SHP77 (cell line): ENCODE measurements at places on chromosomes 6 and 20.

GRCh38 chr6:151209071-151209831 lies 30.5 kb upstream of the AKAP12 start:
- peak; percentile 11 for DNase-seq

DNA sequence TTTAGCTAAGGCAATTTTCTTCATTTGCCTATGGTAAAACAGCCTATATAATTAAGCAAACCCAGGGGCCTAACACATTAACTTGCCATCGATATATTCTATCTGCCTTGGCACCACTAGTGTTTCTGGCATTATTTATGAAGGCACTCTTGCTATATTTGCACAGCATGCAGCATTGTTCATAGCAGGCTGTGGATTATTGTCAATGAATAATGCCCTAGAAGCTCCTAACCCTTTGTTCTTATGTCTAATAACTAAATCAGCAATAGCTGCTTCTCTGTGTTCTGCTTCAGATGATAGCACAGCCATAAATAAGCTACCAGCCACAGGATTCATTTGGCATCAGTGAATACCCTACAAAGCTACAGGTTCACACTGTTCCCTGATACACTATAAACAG lies 254.8 kb upstream of the STXBP5 start:
- DNase-seq, result no peak

DNA sequence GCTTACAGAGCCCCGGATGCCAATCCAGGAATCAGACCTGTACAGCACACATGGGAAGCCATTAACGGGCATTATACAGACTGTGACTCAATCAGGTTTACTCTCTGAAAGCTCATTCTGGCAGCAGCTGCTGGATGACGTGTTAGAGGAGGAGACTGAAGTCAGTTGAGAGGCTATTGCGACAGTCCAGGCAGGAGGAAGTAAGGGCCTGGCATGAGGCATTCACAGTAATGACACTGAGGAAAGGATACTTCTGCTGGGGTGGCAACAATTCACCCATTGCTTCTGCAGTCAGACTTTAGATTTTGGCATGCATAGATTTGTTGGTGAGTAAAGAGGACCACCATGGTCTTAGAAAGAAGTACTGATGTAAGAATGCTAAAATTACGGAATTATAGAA lies 151.0 kb upstream of the HEY2 start:
- peak; percentile 98 for DNase-seq

DNA sequence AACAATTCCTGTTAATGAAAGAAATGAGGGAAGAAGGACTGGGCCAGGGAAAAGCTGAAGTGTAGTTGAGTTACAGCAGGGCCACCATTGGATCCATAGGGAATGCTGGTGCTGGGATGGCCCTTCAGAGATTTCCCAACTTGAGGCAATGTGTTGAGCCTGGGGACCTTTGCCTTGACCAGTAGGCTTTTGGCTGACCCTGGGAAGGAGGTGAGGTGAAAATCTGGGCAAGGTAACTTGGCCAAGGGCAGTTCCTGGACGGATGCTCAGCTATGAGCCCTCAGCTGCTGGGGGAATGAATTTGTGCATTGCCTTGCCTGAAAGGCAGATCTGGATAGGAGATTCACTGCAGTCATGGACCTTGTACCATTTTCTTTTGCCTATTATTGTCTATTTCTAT lies 20.4 kb downstream of the UTRN start:
- no peak for DNase-seq

GRCh38 chr6:52209770-52210169 lies 23.6 kb downstream of the IL17A start:
- DNase-seq, result no peak

DNA sequence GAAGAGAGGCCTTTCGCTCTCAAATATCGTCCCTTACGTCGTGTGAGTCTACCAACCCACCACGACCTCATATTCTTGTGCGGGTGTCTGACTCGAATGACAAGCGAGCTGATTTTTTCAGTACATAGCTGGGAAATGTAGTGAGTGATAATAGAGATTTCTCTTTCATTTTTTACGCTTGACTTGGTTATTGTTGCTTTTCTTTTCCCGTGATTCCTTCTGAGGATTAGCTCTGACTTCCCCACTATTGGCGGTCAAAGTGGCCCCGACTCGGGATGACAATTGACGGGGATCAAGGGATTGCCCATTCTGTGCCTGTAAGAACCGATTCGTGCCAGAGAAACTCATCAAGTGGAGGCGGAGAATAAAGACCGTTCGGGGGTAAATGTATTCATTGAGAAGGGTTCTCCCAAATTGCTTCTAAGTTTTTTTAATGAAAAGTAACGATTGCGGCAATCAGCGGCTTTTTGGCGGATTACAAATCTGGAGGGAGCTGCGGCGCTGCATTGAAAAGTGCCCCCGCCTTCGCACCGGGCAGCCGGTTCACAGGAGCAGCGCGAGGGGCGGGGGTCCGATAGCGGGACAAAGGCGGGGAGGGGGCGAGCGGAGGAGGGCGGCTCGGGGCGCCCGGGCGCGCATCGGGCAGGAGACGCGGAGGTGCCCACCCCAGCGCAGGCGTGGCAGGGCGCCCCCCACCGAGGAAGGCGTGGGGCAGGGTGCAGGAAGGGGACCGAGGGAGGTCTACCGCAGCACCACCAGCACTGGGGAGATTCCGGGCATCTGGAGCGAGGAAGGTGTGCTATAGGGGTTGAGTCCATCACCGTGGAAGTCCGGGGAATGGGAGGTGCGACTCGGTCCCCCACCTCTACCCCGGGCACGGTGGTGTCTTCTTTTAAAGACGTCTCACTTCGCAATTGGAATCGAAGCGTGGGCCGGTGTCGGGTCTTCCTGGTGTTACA lies 44.5 kb upstream of the OSTM1 start:
- no peak for DNase-seq

DNA sequence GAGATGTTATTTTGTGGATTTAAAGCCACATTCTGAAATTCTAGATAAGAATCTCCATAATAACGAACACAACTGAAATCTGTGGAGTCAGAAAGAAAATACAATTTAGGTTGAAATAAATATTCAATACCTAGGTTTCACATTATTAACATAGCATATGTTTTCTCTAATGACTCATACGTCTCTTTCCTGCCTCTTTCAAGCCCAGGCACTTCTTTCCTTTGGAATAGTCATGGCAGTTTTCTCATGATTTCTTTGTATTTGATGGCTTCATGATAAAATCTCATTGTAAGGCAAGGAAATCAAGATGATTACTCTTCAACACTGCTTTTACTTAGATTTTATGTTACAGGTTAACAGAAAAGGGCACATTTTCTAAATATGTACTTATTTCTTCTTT lies 803.7 kb downstream of the PHF3 start:
- DNase-seq, result no peak

GRCh38 chr20:58906894-58907293 lies 54.4 kb downstream of the GNAS start:
- DNase-seq, result no peak

DNA sequence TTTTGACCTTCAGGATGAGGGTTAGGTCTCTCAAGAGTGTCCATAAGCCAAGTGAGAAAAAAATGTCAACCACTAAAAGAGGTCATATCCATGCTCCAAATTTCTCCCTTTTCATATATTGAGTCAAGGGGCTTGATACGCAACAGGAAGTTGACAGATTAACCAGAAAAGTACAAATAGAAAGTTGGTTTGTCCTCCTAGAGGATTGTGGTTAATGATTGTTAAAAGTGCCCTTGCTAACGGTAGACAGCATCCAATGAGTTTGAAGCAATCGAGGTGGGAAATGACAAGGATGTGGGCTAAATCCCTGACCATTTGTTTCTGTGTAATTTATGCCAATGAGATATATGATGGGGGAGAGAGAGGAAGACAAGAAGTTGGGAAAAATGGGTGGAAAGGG lies 18.1 kb upstream of the HBS1L start:
- DNase-seq, result no peak

DNA sequence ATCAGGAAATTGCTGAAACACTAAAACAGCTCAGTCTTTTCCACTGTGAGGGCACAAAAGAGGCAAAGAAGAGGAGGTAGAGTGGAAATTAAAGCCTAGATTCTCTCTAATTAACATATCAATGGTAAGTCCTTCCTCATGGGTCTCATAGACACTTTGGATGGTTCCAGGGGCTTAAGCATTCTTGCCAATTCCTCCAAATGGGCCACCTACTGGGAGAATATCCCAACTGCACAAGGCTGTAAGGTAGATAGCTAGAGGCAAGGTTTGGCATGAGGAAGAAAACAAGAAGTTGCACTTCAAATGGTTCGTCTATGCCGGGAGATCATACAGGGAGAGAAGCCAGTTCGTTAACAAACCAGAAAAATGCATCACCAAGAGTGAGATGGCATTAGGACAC lies 107.6 kb upstream of the KHDRBS2 start:
- no peak for DNase-seq

- no peak for DNase-seq
Measured at GRCh38 chr6:168091381-168092264, 12.6 kb upstream of the FRMD1 start.

DNA sequence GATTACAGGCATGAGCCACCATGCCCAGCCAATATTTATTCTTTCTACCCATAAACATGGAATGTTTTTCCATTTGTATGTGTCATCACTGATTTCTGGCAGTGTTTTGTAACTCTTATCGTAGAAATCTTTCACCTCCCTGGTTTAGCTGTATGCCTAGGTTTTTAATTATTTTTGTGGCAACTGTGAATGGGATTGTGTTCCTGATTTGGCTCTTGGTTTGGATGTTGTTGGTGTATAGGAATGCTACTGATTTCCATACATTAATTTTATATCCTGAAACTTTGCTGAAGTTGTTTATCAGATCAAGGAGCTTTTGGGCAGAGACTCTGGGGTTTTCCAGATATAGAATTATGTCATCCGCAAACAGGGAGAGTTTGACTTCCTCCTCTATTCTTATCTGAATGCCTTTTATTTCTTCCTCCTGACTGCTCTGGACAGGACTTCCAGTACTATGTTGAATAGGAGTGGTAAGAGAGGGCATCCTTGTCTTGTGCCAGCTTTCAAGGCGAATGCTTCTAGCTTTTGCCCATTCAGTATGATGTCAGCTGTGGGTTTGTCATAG lies 198.6 kb downstream of the ZDHHC14 start:
- DNase-seq, result no peak

DNA sequence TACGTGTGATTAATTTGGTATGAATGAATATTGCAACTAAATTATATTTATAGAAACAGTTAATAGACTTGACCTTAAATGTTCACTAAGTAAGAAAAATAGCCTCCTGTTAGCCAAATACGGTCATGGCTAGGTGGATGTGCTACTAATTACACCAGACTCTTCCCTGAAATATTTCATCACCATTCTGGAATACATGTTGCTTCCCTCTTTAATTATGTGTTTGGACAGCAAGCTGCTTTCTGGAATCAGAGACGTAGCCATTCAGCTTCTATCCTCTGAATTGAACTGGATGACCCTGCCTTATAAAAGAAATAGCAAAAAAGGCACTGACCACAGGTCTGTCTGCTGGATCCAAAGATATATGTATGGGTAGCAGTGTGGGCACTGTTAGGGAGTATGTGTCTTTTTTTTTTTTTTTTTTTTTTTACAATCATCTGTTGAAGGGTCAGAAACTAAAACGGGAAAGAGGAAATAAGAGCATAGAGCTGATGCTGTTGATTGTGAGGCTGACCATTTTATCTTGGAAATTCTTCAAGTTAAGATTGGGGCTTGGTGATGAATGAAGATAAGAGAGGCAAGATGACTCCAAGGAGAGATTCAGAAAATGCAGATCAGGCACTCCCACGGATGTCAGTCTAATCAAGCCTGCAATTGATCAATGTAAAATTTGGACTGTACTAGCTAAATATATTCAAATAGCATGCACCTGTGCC lies 283.2 kb upstream of the HSF2 start:
- DNase-seq, result no peak

DNA sequence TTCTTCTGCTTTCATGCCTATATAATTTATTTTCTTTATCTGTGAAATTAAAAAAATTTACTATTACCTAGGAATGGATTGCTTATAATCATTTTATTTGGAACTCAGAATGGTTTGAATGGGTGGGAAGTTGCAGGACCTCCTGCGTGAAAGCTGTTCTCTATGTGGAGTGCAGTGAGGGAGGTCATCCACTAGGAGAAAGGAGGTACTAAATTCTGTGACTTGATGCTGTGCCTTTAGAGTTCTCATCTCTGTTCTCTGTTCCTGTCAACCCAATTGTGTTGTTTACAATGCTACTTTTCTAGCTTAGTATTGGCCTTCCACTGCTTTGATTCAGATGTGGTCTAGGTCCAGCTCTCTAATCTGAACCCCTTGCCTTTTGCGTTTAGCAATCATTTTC lies 65.0 kb upstream of the HIVEP1 start:
- DNase-seq, result no peak

DNA sequence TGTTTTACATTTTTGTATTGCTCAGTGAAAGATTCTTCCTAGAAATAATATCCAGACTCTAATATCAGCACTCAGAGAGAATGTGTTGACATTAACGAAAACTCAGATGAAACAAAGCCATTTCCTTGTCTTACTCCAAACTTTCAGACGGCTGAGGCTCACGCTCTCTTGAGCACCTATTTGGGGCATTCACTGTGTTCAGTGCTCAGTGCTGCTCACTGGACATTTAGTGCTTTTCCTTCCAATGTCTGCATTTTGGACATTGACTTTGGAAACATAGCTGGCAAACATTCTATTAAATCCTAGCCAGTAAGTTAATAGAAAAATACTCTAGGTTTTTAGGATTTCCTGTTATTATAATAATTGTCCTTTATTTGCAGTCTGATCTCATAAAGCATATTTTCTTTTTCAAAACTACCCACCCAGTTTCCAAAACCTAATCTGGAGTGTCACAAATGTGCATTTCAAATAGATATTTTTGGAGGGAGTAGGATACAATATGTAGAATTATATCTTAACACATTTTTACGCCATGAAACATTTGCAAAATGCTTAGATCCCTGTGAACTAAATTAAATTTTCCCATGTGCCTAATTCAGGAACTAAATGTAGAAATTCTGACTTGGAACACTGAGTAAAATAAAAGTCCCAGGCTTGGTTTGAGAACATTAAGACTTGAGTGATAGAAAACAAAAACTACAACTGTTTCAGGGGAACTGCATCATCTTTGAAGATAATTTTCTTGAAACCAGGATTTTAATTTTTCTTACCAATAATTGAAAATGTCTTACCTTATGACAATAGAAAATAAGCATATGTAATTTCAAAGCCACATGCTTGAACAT lies 91.7 kb upstream of the B3GAT2 start:
- no peak for DNase-seq

DNA sequence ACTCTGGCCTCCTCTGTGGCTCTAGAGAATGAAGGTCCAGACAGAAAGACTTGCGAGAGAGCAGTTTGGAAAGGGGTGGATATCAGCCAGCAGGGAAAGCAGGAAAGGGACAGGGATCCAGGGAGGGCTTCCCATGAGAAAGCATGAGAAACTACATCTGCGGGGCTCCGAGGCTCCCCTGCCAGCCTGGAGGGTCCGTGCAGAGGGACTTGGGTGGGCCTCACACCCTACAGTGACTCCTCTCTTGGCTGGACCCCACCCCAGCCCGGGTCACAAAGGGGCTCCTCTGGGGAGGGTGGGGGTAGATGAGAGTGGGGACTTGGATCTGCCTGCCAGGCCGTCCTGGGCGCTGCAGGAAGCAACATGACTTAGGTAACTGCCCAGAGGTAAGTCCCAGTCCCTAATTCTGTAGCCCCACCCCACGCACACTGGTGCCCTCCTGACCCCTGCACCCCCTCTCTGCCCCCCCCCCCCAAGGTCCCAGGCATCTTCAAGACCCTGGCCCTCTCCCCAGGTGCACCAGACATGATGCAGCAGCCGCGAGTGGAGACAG lies at the start of gene TMEM239:
TMEM239 (plus strand) TSS at position 335 of the 553 bp plus-strand sequence; CDS start at position 526, 191 bp downstream.
- DNase-seq, result no peak
